Activated naive CD4-positive, alpha-beta T cell (primary cell): ENCODE measurements at places on chromosomes 1 and 21.

GRCh38 chr1:23244256-23244761, 27.0 kb upstream of the HTR1D start:
- no peak for DNase-seq

- DNase-seq = no peak
Measured at GRCh38 chr1:93827633-93828366, 51.2 kb downstream of the DNTTIP2 start.

GRCh38 chr21:8993943-8994639, 1527.3 kb upstream of the TPTE start:
- DNase-seq = no peak

DNA sequence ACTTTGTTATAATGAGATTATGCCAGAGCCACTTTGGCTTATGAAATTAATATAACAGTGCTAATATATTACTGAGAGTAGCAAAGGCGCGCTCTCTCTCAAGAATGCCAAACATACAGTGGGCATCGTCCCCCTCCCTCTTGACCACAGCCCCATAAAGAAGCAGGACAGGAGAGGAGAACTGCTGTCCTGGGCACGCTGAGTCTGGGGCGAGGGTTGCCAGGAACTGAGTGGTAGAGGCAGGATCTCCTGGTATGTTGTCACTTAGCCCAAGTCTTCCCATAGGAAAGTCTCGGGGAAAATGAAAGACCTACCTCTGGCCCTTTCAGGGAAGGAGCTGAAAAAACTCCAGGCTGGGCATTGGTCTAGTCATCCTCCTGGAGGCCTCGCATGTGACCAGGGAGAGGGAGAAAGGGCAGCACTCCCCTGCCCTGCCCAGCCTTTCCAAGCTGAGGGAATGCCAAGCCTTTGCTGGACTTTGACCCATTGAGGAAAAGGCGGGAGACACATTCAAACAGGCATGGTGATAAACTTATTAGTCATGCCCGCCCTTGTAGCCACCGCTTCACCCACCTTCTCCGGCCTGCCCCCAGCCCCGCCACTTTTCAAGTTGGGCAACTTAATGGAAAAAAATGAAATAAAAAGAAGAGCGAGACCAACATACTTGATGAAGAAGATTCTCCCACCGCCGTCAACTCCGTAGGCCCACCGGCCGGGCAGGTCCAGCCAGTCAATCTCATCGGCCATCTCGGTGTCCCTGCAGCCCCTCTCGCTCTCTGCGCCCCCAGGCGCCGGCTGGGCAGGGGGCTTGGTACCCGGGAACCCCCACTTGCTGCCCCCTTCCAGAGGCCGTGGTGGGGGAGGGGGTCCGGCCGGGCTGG, 17.4 kb upstream of the PLEKHA6 start:
- no peak for DNase-seq
